ENCODE measurements at places on chromosomes 3 and 15.

DNA sequence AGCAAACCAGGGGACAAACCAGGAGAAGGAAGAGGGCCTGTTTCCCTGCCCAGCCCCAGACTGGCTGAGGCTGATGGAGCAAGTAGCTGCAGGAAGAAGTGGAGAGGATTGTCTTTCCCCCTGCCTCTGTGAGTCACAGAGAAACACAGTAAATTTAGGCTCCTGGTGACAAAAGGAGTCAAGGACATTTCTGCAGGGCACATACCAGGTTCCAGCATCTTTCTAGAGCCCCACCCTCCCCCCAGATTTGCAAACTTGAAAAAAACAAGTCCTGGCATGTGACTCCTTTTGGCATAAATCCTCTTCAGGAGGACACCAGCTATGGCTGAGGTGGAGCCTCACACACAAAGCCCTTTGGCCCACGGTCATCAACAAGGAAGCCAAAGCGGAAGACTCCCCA, 17.8 kb downstream of the PLD1 start:
- no peak for DNase-seq

DNA sequence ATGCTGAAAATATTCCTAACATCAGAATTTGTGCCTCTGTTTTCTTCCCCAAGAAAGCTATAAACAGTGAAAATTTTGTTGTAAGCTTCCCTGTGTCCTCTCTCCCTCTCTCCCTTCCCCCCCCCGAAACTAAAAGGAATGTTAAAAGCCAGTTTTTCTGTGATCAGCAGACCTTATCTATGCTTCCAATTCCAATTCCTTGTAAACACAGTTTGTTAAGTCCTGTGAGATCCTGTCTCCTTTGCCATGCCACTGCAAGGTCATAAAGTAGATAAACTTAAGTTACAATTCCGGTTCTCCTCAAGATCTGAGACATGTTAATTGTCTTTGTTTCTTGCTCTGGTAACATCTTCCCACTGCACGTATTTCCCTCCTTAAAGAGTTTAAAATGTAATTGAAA, 42.9 kb upstream of the DHX36 start:
- DNase-seq, result no peak

- DNase-seq, result no peak
Observed at GRCh38 chr3:126491221-126492013, 15.7 kb upstream of the ZXDC start.

DNA sequence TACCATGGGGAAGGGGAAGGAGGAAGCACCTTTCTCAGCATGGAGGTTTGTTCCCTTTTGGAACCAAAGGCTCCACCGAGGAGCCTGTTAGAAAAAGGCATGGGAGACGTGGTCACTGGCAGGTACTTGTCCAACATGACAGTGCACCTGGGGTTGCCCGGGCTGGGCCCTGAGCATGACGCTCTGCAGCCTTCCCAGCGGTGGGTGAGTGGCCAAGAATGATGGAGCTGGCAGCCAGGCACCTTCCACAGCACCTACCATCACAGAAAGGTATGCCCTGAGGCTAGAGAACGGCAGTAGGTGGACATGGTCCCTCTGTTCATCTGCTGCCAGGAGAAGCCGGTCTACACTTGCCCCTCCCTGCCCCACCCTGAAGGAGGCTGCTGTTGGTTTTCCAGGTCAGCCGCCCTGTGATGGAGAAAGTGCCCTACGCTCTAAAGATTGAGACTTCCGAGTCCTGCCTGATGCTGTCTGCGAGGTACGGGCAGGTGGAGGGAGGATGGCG, 29.0 kb upstream of the NR2C2 start:
- DNase-seq, result no peak

GRCh38 chr3:155391104-155391503, 97.6 kb upstream of the STRIT1 start:
- no peak for DNase-seq

DNA sequence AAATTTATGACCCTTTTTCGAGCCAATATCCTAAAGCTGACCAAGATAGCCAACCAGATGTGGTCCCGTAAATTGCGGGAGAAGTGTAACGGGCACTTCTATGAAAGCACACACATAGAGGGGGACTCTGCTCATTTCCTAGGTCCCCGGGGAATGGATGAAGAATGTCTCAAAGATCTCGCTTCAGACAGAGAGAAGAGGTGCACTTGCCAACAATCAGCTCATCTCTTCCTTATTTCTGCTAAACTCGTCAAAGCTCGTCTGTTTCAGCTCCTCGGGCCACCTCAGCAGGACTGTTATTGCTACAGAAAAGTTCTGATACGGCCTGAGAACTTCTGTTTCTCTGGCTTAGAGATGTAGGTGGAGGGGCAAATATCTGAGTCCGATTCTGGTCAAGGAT, 71.8 kb downstream of the TM2D3 start:
- no peak for DNase-seq

DNA sequence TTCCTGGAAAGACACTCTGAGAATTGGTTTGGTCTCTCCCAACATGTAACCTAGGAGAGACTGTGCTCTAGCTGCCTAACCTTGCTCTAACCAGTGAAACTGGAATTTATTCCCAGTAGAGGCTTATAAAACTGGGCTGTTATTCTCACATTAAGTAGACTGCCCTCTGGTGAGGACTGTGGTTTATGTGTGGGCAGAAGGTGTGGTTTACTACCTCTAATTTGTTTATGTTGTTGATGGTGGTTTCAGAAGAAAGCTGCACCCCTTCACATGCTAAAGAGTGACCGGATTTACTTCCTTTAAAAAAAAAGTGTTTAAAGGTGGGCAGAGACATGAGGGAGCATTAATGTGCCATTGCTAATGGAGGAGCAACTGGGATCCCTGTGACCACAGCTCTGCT, 273.2 kb downstream of the MECOM start:
- DNase-seq, result no peak

DNA sequence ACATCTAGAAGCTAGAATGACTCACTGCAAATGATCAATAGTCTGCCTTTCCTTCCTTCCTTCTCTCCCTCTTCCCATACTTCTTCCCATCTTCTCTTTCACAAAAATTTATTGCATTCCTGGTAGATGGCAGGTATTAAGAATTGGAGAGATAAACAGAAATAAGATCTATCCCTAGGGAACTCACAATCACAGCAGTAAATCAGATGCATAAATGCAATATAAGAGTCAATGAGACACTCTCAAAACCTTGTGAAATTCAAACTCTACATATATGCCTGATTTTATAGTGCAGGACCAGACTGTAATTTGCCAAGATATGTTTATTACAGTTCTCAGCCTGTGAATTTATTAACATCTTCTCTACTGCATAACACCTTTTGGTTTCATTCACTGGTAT, 78.3 kb upstream of the ARL6 start:
- DNase-seq, result no peak

DNA sequence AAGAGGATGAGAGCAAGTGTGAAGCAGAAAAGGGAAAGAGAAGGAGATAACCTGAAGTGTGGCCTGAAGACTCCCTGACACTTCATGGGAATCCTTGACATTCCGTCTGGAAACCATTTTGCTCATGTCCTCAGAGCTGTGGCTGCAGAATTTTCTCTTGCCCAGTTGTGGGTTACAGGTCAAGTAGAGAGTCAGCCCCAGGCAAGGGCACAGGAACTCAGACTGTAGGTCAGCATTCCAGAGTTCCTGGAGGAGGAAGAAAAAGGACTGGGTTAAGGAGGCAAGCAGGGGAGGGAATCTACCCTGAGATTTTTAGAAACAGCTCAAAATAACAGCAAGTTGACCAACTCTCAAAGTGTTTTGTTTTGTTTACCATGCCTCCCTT, 4.1 kb upstream of the THSD4 start:
- DNase-seq, result no peak

- DNase-seq, result peak; percentile 65
Observed at GRCh38 chr3:86774082-86774691, 216.8 kb downstream of the VGLL3 start.

GRCh38 chr15:51386029-51386428, 44.6 kb downstream of the GLDN start:
- no peak for DNase-seq

- no peak for DNase-seq
Observed at GRCh38 chr15:96038650-96039049, 291.9 kb upstream of the NR2F2 start.

- DNase-seq, result no peak
Observed at GRCh38 chr3:64163019-64163754, 62.1 kb downstream of the PRICKLE2 start.

- DNase-seq, result no peak
Observed at GRCh38 chr15:88918738-88919137, 5.6 kb upstream of the MFGE8 start.

GRCh38 chr15:75673426-75674235, 25.9 kb downstream of the SNX33 start:
- DNase-seq, result no peak

DNA sequence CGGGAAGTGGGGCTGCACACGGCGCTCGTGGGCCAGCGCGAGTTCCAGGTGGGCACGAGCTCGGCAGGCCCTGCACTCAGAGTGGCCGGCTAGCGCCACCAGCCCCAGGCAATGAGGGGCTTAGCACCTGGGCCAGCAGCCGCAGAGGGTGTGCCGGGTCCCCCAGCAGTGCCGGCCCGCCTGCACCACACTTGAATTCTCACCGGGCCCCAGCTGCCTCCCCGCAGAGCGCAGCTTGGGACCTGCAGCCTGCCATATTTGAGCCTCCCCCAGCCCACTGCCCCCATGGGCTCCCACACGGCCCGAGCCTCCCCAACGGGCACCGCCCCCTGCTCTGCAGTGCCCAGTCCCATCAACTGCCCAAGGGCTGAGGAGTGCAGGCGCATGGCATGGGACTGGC, 87.5 kb downstream of the CHCHD4 start:
- no peak for DNase-seq

GRCh38 chr3:193593668-193594030, 641 bp downstream of the OPA1 start:
- DNase-seq, result no peak

DNA sequence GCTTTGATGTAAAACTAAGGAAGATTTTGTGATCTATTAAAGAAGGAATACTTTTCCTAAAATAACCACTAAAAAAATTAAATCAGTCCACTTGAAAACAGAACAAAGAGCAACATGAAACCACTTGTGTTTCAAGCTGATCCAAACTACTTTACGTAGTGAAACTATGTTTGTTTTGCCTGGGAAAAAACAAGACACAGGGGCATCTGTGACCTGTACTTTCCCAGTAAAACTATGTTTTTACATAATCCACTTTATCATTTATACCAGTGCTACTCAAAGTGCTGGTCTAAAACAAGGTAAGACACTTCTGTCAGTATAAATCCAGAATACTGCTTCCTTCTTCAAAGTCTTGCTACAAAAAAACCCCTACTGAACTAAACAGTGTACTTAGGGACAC, 56.7 kb downstream of the SPG11 start:
- DNase-seq, result no peak

DNA sequence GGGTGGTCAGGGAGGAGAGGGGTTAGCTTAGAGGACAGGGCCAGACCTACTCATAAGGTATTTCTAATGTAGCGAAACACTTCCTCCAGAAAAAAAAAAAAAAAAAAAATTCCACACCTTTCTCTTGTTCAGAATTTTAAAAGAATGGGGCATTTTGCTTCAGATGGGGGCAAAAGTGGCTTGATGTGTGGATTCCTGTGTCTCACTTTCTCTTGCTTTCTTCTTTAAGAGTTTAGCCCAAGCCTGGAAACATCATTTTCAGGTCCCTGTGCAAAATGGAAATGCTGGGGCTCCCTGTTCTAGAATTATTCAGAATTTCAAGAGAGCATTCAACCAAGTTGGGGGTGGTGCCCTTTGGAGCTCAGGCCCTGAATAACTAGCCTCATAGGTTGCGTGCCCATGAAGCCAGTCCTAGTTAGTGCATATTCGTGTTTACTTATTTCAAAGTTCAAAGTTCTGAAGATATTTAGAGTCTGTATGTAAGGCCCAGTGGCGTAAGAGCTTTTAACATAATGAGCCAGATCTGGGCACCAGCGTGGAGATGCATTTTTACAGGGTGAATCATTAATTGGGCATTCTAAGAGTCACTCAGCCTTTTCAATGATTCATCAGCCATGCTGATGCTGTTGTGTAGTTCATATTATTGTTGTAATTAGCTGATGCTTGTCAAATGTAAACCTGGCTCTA, 104.5 kb downstream of the RPLP1 start:
- DNase-seq, result no peak

- peak; percentile 39 for DNase-seq
Observed at GRCh38 chr15:76866716-76867321, 38.3 kb downstream of the SCAPER start.

GRCh38 chr3:103684904-103685303, 1250.1 kb downstream of the ZPLD1 start:
- no peak for DNase-seq

- DNase-seq, result no peak
Observed at GRCh38 chr3:14145236-14145635, 20.4 kb downstream of the TMEM43 start.

- no peak for DNase-seq
Observed at GRCh38 chr15:27182561-27183110, 211.7 kb downstream of the GABRG3 start.

DNA sequence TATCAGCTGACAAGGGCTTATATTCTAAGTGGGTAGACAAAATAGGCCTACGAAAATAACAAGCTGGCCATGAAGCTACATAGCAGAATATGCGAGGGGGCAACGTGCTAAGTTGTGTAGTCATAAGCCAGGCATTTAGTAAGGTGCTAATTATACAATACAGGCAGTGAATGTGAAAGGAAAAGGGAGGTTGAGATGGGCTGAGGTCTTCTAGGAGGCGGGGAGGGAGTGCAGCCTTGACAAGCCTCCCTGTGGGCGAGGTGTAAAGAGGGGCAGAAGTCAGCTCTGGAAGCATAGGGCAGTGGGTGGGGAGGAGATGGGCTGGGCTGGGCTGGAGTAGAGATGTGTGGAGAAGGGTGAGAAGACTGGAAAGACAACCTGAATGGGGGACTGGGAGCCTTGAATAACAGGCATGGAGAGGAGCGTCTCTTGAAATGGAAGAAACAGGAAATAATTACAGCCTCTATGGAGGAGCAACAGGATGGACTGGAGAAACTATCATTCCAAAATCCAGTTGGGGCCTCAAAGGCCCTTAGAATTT, 1.2 kb downstream of the TIGIT start:
- no peak for DNase-seq

DNA sequence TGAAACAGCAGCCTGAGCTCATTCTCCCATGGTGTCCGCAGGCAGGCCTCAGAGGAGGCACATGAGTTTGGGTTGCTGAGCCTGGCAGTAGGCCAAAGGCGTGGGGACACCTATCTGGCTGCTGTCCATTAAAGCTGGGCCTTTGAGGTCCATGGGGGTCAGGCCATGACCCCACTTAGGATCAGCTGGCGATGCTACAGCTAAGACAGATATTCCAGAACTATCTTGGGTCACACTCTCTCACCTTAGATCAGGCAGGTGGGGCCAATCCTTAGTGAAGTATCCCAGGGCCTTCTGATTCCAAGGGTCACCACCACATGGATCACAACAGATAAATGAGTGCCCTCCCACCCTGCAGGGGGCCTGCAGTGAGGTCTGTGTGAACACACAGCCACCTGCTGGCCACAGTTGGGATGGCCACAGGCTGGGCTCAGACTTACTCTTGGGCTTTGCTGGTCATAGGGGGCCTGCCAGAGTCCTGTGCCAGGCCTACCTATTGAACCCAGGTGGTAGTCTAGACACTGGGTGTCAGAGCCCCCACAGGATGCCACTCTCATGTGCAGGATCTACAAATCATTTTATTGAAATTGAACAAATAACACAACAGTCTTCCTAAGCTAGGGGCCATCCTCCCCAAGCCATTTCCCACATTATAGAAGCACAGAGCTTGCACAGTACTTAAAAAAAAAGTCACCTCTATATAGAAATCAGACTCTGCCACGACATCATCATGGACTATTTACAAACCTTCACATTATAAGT, 2.0 kb upstream of the HYAL2 start:
- DNase-seq, result peak; percentile 77

GRCh38 chr3:12371525-12372140, 82.8 kb downstream of the PPARG start:
- DNase-seq, result no peak

Measured in pons (tissue), 1 donor.